ENCODE measurements at places on chromosomes 2 and 18.

DNA sequence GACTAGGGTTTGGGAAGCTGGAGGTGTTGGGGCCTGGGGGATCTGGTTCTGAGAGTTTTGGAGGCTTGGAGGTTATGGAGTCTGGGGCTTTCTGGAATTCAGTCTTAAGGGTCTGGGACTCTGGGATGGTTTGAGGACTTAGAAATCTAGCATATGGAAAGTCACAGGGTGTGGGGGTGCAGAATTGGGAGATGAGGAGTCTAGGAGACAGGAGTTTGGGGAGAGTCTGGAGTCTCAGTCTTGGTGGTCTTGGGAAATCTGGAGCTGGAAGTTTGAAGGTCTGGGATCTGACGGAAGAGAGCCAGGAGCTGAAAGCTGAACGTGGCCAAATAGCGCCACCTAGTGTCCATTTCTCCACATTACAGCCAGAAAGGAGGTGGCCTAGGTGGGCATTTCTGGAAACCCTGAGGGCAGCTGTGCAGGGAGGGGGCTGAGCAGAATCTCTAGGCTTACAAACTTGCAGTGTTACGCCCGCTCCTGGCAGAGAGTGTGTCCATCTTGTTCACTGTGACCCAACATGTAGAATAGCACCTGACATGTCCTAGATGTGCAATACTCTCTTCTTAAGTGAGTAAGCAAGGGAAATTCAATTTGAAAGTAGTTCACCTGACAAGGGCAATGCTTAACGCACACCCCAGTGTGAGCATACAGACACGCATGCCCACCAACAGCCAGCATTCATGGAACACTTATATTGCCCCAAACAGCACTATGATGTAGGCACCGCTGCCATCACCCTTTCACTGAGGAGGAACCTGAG is 204.8 kb downstream of the TFCP2L1 start:
- peak; percentile 13 for ATAC-seq

DNA sequence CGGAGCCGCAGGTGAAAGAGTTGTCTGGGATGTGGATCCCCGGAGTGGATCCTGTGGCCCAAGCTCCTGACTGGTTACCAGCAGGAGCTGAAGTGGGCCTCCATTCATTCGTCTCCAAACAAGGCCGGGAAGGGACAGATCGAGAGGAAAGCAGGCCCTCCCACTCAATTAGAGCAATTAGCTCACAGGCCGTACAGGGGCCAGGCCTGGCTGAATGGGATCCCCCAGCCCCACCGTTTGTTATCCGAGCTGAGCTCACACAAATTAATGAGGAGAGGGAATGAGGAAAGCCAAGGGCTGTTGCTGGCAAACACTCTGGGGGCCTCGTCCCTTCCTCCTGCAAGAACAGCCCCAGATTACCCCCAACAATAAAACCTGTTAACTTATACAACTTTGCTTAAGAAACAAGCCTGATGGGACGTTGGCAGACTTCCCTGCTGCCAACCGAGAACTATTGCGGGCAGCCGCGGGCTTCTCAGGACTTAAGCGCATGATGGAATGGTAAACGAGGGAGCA is 338.0 kb downstream of the BCL11A start:
- ATAC-seq = no peak

- no peak for ATAC-seq
Measured at GRCh38 chr2:30078521-30078920, 68.3 kb upstream of the YPEL5 start.

GRCh38 chr2:72926811-72927465 is 9.6 kb downstream of the EMX1 start:
- ATAC-seq = no peak

DNA sequence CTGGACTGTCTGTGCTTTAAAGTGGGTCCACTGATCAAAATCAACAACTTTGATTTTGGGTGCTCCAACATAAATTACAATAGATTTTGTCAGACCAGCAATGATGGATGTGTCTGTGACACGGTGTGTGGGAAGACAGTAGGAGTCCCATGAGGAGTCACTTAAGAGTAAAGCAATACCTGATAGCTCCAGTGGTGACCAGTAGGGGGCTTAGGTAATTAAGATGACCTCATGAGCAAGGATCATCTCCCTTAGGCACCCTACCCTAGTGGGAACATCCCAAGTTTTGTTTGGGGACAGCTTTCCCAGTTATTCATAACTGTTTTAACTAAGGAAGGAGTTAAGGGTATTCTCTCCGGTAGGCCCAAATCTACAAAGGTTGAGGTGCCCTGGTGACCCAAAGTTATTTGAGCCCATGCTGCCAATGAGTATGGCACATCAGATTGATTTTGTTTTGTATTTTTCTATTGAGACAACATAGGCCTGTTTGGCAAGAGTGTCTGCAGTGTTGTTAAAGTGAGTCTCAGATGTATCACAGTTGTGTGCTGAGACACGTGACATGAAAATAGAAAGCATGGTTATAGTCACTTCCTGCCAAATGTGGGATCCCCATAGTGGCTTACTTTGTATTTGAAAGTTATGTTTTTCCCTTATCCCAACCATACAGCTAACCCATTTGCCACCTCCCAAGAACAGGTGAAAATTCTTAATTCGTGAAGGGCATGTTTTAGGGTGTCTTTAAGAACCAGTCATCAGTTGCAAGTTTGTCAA is 1337.6 kb upstream of the SLC39A10 start:
- no peak for ATAC-seq

DNA sequence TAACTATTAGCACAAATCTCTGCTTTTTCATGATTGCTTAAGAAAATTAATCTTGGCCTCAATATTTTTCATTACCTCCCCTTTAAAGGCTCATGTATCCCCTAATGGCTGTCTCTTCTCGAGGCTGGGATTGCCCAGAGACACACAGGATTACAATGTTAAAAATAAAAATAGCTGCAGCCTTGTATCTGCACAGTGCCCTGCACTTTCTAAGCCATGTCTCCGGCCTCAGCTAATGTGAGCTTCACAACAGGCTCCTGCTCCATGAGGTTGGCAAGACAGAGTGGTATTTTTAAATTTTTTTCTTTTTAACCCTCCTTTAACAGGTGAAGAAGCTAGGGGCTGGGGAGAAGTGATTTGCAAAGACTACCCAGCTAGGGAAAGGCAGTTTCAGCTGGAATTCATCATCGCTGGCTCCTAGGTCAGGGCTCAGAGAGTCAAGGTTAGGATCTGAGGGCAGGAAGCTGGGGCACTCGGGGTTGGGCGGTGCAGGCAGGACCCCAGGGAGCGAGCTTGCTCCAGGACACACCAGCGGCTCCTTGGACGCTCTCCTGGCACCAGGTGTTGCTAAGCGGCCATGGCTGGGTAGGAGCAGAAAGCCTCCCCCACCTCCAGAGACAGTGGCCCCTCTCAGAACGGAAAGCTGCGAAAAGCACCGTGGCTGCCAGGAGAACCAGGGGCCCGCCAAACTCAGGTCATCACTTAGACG is 135.6 kb downstream of the SMAD2 start:
- ATAC-seq = no peak

DNA sequence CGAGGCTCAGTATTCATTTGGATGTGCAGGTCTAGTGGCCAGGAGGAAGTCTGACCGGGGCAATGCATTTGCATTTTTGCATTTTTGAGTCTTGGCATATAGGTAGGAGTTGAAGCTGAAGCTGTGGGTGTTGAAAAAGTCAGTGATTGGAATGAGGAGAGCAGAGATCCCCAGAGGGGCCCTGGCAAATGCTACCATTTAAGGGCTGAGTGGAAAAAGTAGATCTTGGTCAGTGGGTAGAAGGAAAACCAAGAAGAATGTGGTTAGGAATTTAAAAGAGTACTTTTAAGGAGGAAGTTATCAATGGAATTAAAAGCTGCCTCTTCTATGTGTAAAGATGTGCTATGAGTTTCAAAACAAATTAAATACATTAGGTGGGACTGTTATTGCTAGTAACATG is 143.0 kb downstream of the ZEB2 start:
- no peak for ATAC-seq

- peak; percentile 64 for ATAC-seq
Measured at GRCh38 chr2:147450661-147451510, 393.9 kb upstream of the ACVR2A start.

DNA sequence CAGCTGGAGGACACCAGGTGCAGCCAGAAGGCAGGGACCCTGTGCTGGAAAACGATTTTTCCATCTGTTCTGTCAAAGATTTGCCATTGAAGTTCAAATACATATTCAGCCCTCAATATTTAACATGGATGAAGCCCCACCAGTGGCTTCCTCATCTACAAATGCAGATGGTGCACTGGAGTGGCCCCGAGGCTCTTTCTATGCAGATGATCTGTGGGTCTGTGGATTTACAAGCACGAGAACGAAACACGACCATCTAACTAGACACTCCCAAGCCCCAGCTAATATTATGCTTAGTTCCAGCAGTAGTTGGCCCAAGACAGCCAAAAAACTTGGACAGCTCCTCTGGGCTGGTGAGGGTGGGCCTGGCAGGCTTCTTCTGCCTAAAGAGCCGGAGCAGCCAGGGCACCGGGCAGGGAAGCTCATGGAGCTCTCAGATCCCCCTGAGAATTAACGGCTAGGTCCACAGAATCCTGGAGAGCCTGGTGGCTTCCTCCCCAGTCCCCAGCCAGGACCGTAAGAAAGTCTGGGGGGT is 9.2 kb upstream of the IL1R2 start:
- ATAC-seq = peak; percentile 76

DNA sequence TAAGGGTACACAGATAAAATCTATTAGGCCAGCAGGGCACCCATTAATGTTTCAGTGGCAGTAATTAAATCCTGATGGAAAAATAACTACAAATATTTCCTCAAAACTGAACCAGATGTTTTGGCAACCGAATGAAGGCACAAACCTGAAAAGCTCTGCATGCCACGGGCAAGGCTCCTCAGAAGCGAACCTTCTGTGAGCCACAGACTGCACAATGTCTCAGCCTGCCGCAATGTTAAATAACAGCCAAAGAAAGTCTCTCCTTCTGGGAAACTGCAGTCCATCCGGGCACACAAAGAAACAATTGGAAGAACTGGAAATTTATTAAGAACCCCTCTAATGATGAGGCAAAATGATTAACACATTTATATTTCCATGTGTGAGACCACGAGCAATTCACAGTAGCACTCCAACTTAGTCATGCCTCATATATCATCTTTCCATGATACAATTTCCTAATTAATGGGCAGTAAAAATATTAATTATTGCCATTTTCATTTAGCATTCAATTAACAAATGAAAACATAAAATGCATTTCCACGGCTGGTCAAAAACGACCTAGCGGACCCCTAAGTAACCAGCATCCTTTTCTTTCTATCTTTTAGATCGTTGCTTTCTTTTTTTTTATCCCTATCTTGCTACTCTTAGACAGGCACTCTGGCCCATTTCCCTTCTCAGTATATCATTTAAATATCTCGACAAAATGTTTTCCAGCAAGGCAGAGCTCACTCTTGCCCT is 237.5 kb downstream of the EPHA4 start:
- peak; percentile 65 for ATAC-seq

DNA sequence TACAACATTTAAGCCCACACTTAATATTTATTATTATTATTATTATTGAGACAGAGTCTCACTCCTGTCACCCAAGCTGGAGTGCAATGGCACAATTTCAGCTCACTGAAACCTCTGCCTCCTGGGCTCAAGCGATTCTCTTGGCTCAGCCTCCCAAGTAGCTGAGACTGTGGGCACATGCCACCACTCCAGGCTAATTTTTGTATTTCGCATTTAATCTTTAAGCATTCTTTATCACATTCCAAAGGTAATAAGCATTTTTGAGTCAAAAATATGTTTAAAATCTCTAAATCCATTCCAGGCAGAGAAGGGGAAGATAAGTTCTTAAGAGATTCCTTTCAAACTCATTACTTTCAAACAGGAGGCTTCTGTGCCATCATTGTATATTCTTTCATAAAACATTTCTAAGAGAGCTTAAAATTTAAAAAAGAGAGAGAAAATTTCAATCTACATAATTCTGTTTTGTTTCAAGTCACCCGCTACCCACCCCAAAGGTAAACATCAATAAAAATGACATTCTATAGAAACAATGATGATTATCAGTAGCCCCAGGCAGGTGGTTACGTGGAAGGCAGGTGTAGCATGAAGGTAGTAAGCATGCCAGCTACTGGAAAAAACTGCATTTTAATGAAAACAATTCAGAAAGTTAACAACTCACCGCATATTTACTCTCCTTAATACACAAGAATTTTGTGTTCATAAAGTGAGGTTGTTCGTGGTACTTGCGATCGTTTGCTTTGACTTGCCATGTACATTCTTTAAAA is 84.4 kb upstream of the NARS1 start:
- no peak for ATAC-seq

- peak; percentile 43 for ATAC-seq
Measured at GRCh38 chr18:7174344-7175095, 56.4 kb upstream of the LRRC30 start.

GRCh38 chr2:149872041-149872440 is 284.5 kb upstream of the MMADHC start:
- no peak for ATAC-seq

DNA sequence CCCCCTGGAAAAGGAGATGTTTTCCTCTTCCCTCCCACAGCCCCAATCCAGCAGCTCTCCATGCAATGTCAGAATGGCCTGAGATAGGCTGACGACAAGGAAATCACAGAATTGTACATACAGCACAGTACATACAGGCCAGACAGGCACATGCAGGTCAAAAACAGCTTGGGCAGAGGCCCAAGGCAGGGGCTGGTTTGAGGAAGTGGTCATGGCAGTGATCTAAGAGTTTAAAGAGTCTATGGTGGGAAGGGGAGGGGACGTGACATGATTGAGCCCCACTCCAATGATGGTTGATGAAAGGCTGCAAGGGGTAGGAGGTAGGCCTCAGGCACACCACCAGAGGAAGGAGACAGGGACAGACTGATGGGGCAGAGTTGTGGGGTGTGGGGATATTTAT is 4.3 kb downstream of the DCTN1 start:
- no peak for ATAC-seq

DNA sequence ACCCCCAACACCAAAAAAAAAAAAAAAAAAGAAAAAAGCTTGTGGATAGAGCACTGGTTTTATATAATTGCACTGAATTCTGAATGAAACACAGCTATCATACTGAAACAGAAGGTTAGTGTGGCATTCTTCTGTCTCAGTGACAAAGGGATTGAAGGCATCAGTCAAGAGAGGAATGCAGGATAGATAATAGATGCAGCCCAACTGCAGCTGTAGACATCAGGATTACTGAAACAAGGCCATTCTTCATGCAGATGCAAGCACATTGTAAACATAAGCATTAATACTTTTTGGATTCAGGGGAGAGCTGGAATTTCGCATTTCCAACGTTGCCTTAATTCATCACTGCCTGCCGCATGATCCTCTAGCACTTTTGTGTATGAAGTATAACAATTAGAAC is 897.4 kb upstream of the KLHL29 start:
- ATAC-seq = peak; percentile 12

GRCh38 chr18:13613591-13614501 is 112.5 kb downstream of the FAM210A start:
- ATAC-seq = no peak

- no peak for ATAC-seq
Measured at GRCh38 chr2:8974016-8974415, 29.5 kb downstream of the MBOAT2 start.

- ATAC-seq = no peak
Measured at GRCh38 chr18:62566818-62567217, 44.0 kb downstream of the ZCCHC2 start.

DNA sequence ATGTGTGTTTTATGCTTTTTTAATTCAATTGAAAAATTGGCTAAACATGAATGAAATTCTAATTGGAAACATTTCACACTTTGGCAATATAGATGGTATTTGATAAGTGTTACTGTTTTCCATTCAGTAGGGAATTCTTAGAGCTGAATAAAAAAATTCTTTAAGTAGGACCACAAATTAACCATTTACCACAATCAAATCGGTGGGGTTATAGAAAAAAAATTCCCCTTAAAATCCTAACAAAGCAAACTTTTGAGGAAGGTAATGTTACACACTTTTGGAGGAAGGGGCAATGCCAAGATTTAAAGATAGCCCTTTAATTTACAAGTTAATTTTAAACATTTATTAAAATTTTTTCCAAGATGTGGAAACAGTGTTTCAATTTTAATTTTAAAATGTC is 279.0 kb upstream of the FIGN start:
- no peak for ATAC-seq
